PC-3 (cell line): ENCODE measurements at places on chromosomes 12 and 14. TPM values are rescaled to one million over a fixed set of nuclear protein-coding genes. Genes with fewer than 3 reads are reported as not detected.

GRCh38 chr14:32821964-32822653 lies 116.6 kb upstream of the NPAS3 start:
- DNase-seq: peak; percentile 54
- no peaks in the 10 kb centered on the region for H3K36me3 ChIP-seq
- no peak overlapping the region for H3K27ac ChIP-seq
- no peak overlapping the region for H3K4me3 ChIP-seq
- peaks cover 13% of the 10 kb centered on the region for H3K4me1 ChIP-seq

DNA sequence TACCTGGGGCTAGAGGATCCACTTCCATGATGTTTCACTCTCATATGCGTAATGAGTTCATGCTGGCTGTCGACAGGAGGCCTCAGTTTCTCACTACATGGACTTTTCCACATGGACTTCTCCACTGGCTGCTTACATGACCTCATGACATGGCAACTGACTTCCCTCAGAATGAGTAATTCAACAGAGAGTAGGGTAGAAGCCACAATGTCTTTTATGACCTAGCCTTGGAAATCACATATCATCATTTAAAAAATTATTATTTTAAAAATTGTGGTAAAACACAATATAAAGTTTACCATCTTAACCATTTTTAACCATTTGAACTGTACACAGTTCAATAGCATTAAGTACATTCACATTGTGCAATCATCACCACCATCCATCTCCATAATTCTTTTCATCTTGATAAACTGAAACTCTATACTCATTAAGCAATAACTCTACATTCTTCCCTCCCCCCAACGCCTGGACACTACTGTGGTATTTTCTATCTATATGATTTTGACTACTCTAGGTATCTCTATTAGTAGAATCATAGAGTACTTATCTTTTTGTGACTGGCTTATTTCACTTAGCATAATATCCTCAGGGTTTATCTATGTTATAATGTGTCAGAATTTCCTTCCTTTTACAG lies 144.5 kb downstream of the TGFB3 start:
- H3K27ac ChIP-seq: no peak overlapping the region
- no peak overlapping the region for H3K4me3 ChIP-seq
- peak; percentile 22 for DNase-seq
- H3K36me3 ChIP-seq: 0 out of 2 replicates have a peak, but pooled peaks cover 2% of the 10 kb centered on the region
- no peaks in the 10 kb centered on the region for H3K27me3 ChIP-seq

DNA sequence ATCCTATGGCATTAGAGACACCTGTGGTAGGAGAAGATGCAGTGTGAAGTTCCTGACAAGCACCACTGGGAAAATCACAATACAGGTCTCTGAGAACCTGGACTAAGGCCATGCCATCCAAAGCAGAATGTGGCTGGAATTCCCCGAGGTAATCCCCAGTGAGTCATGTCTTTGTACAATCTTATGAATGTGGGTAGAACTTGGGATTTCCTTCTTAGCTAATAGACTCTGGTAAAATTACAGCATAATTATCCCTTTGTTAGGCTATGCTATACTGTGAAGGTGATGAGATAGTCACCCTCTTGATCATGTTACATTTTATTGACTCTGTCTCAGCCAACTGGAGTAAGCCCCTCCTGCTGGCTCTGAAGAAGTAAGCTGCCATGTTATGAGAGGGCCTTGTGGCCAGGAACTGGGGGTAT lies 224.3 kb upstream of the DCN start:
- peak overlapping the region; percentile 72 for H3K27ac ChIP-seq
- H3K27me3 ChIP-seq: no peaks in the 10 kb centered on the region

PLA2G1B gene
- not detected in 2 replicates for total RNA-seq

CALCOCO1 gene
- total RNA-seq: 20.4 and 30.6 TPM in 2 replicates

ARHGEF25 gene
- 10.0 and 18.1 TPM in 2 replicates for total RNA-seq

P2RX2 gene
- total RNA-seq: not detected in 2 replicates

BCL7A gene
- 31.6 and 32.5 TPM in 2 replicates for total RNA-seq

NANOG gene
- total RNA-seq: not detected in 2 replicates
